Endothelial cell of umbilical vein (primary cell): ENCODE measurements at places on chromosomes 6 and 20. TPM values are rescaled to one million over a fixed set of nuclear protein-coding genes. Genes with fewer than 3 reads are reported as not detected.

Gene ZSWIM3
- total RNA-seq = 4.2 and 4.4 TPM in 2 replicates

Gene AFG1L
- total RNA-seq = 6.0 and 6.2 TPM in 2 replicates

Gene ADGRF5
- 37.9 and 50.0 TPM in 2 replicates for total RNA-seq

Gene KIF25
- not detected in 2 replicates for total RNA-seq

Gene TBPL1
- 31.2 and 33.4 TPM in 2 replicates for total RNA-seq

Gene SLC12A5
- total RNA-seq = 1.6 and 1.8 TPM in 2 replicates
